ENCODE measurements at places on chromosomes 4 and X.

DNA sequence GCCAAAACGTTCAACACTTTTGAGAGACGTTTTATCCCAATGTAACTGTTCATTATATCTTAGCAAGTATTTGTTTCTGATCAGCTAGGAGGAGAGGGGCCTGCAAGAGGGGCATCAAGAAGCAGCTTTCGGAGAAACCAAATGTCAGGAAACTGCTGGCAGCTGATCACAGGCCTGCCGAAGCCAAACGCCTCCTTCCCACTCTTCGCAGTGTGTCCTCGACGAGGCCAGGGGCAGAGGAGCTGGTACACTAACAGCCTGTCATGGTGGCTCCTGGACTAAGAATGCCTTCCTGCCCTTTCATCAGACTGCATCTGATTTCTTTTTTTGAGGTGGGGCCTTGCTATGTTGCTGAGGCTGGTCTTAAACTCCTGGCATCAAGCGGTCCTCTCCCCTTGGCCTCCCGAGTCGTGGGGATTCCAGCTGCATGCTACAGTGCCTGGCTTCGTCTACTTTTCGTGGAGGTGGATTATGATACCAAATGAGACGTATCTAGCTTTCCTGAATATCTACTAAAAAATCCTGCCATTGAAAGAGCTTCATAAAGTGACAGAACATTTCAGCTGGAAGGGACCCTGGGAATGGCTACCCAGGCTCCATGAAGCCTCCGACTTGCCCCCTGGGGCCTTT, 134.8 kb downstream of the AFAP1 start:
- peak; percentile 72 for DNase-seq

DNA sequence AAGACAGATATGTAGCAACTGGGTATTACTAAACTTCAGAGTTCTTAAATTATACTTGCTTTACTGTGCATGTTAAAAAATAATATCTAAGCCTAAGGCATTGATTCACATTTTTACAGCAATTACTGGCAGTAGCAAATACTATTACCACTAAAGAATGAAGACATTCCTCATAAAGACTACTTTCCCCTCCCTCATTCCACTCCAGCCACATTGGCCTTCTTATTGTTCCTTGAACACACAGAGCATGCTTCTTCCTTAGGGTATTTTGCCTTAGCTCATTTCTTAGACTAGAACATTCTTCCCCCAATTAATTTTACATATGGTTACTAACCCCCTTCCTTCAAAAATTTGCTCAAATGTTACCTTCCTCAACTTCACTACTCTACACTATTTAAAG, 717.0 kb downstream of the CCSER1 start:
- no peak for DNase-seq

DNA sequence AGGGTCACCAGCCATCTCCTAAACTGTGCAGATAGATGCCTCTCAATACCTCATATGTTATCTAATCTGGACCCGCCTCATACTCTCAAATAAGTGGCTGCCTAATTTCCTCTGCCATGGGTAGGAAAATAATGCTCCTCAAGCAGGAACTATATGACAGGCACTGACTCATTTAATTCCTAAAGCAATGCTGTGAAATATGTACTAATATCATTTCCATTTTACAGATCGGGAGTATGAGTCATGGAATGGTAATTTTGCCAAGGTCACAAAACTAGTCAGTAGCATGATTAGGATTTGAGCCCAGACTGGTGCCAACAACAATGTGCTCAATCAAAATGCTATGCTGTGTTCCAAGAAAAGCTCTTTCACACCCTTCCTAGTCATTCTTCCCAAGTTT, 3.0 kb upstream of the NXT2 start:
- no peak for DNase-seq

GRCh38 chr4:16692046-16692445, 206.4 kb downstream of the LDB2 start:
- no peak for DNase-seq

- no peak for DNase-seq
Measured at GRCh38 chr4:66585767-66586166, 915.5 kb upstream of the EPHA5 start.

DNA sequence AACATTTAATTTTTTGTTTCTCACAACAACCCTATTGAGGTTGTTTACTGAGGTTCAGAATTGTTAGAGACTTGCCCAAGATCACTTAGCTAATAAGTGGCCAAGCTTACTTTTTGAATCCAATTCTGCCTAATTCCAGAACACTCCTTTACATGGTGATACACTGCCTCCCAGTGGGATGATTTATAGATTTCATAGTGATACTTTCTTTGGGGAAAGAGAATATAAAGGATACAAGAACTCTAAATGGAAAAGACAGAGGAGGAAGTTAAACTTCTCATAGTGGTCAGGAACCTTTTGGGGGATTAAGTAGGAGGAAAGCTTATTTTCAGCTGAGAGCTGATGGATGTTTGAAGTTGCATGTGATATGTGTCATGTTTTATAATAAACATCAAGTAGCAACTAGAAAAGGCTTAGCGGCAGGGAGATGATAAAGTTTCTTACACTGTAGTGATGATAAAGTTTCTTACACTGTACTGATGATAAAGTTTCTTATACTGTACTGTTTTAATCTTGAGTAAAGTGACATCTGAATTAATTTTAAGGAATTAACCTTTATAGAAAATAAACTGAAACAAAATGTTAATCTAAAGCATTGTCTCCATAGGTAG, 15.3 kb downstream of the STAG2 start:
- no peak for DNase-seq

- DNase-seq = no peak
Measured at GRCh38 chr4:73388887-73389286, 15.2 kb upstream of the ALB start.

- DNase-seq = no peak
Measured at GRCh38 chrX:153055871-153056749, at the start of gene PNMA3. Gene PNMA3 (plus strand): TSS chrX:153056470. CDS start chrX:153057056, 586 bp downstream.

DNA sequence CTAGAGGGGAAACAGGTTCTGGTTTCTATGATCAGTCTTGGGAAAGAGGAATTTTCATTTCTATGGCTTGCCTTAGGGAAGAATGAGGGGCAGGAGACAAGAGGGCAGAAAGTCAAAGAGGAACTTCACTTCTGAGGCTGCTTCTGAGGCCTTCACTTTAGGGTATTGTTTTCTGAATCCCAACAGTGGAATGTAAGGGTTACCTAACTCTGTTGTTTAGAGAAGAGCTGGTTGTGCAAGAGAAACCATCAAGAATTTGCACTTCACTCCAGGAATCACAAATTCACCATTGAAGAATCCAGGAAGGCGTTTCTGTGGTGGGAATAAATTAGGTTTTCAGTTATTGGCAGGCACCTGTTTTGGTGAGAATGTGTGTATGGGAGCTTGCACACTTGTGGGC, 126.7 kb upstream of the AMOT start:
- DNase-seq = no peak

GRCh38 chrX:30414144-30414543, 105.0 kb upstream of the NR0B1 start:
- DNase-seq = no peak

DNA sequence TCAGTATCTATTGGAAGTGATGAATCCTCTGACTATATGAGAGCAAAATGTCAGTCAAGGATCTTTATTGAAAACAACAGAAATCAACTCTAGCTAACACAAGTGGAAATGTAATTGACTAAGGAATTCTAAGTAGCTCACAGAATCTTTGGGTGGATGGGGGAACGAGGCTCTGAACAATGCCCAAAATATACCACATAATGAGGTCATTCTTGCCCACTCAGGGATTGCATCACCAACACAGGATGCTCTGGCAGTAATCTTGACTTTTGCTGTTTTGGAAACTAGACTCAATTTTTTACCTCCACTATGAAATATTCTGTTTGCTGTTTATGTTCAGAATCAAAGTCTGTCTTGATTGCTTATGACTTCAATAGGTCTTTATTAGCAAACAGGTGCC, 127.4 kb upstream of the UNC5C start:
- no peak for DNase-seq

- DNase-seq = no peak
Measured at GRCh38 chr4:114922592-114922933, 190.9 kb downstream of the NDST4 start.

DNA sequence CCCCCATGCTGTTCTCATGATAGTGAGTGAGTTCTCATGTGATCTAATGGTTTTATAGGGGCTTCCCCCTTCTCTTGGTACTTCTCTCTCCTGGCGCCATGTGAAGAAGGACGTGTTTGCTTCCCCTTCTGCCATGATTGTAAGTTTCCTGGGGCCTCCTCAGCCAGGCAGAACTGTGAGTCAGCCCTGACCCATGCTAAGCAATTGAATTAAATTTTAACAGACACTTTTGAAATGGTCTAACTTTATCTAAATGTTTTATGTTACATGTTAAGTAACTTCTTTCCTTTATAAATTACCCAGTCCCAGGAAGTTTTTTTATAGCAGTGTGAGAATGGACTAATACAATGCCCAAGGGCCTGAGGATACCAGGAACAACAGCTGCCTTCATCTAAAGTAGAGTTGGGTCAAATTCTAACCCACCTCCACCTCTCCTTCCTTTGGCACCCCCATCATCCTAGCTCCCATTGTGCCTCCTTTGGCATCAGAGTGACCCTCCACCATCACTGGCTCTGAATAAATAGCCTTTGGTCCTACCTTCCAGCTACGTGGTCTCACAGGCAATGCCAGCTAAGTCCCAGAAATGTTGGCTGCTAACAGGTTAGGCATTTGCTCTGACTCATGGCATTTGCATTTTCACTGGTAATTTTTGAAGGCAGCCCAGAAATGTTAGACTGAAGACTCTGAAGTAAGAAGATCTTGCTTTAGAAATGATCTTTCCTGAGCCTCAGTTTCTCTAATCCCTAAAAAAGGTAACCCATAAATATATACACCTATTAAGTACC, 182.1 kb downstream of the MOSPD2 start:
- no peak for DNase-seq

- no peak for DNase-seq
Measured at GRCh38 chr4:56055027-56055977, 106.6 kb downstream of the CEP135 start.

DNA sequence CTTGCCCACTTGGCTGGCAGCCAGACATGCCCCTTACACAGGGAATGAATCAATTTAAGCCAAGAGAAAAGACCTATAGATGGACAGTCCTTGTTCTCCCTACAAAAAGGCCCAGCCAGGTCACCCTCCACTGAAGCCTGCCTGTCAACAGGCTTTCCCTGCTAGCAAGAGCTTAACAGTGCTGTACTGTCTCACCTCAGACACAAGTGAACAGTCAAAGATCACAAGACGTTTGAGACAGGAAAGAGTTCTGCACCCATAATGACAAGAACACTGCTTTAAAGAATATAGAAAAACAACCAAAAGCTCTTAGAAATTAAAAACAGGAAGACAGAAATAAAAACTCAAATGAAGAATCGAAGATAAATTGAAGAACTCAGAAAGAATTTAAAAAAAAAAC, 4.6 kb downstream of the RNF175 start:
- DNase-seq = no peak

DNA sequence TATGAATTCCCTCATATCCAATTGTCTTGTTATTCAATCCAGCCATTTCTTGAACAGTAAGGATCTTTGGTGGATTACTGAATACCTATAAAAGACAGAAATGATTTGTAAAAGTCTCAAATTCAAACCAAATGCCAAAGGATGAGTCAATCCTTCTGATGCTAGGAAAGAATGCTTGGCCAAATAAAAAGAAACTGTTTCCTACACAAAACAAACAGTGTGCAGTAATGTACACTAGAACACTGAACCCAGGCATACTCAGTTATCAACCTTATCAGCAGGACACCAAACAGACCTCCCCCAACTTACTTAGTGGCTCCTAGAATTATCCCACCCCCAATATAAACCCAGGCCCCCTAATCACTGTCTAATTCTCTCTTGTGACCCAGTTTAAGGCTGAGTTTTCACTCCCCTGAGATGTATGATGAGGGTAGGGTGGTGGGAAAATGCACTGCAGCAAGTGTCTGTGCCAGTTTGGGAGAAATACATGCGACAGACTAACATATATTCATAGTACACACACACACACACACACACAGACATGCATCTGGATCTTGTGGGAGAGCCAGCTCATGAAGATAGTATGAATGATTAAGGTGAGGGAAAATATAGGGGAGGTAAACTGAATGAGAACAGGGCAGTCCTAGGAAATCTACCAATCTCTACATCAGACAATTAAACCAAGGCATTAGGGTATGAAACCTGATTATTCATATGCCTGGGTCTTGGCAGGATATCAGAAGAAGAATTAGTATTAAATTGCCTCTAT, 35.0 kb downstream of the CLDN2 start:
- DNase-seq = no peak

- DNase-seq = peak; percentile 73
Measured at GRCh38 chrX:69158166-69158980, 6.9 kb downstream of the PJA1 start.

- no peak for DNase-seq
Measured at GRCh38 chr4:175330236-175330635, 412.1 kb downstream of the ADAM29 start.

DNA sequence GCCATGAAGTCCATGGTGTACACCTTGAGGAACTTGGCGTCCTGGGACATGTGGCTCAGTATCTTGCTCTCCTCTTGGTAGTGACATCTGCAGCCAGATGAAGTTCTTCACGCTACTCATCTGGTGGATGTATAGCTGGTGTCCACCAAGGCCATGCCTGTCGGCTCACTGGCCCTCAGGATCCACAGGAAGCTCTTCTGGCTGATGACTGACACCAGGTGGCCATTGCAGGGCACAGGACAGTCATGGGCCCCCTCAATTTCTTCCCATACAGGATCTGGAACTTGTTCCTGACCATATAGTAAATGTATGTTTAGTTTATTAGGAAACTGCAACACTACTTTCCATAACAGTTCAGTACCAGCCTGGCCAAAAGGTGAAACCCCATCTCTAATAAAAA, 10.3 kb upstream of the CLCN5 start:
- no peak for DNase-seq

DNA sequence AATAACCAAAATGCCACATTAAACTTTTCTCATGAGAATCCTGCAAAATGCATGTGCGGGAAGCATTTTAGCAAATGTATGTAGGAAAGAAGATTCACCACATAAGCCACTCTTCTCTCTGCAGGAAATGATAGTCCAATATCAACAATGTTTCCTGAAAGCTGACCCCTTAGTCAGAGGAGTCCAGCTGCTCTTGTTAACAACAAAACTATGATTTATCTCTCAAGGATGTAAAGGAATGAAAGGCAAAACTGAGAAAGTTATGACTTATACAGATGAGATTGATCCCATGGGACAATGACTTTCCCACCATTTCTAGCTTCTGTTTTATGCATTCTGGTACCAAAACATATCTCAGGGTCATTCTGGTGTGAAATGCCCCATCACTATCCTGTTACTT, 125.0 kb upstream of the EDNRA start:
- DNase-seq = no peak

Measured in coronary artery (tissue), 2 donors.